ENCODE measurements at places on chromosomes 3 and 15.

DNA sequence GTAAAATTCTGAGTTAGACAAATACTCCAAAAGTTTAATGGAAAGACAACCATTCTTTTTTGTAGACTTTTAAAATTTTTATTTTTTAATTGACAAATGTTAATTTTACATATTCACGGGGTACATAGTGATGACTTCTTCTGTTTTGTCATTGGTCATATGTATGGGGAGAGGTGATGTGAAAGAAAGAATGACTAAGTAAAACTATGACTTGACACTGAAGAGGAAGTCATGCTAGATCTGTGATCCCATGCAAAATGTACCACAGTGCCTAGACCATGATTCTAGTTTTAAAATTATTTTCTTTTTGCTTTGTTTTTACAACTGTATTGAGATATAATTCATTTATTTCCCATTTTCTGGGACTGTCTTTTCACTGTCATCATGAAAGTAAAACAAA, 281.6 kb downstream of the MBNL1 start:
- no peak for DNase-seq

- no peak for DNase-seq
Observed at GRCh38 chr3:143826296-143826695, 22.0 kb downstream of the SLC9A9 start.

GRCh38 chr3:39191111-39191510, 1.3 kb downstream of the XIRP1 start:
- DNase-seq: no peak

GRCh38 chr3:77052051-77052501, 12.2 kb downstream of the ROBO2 start:
- DNase-seq: no peak

DNA sequence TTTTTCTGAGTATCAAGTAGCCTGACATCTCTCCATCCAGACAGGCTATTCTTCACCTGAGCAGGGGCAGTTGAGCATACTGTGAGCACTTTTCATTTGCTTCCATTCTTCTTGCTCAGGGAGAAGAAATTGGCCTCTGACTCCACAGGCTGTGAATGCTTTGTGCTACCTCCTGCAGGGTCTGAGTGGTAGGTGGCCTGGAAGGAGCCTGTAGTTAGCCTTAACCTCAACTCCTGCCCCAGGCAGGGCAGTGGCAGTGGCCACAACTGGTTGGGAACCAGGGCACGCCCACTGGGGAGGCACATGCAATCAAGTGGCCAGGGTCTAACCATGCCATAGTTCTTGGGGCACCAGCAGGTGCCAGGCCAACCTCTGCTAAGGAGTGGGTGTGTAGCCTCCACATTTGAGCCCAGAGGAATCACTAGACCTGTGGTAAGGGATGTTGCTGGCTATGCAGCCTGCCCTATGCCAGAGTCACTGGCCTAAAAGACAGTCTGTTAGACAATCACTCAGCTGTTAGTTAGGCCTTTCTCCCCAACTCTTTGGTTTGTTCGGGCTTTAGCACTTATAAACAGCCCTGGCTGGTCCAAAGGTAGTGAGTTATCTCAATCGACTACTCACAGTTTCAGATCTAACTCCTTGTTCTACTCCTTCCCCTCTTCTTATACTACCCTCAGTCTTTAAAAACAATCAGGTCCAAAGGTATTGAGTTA, 7.4 kb downstream of the C3orf62 start:
- DNase-seq: no peak

- no peak for DNase-seq
Observed at GRCh38 chr3:30350011-30350410, 256.4 kb upstream of the TGFBR2 start.

GRCh38 chr3:30358871-30359270, 247.5 kb upstream of the TGFBR2 start:
- no peak for DNase-seq

Data from stimulated activated CD4-positive, alpha-beta T cell treated with anti-CD3 and anti-CD28 coated beads, TNF-alpha, amount 100 ng/mL, for 4 hours (primary cell).